Vagina (tissue), 2 donors: ENCODE measurements at places on chromosomes 4 and X. TPM values are rescaled to one million over a fixed set of nuclear protein-coding genes. Genes with fewer than 3 reads are reported as not detected.

CXCL6 gene
- total RNA-seq, result 13.8 TPM

MTNR1A gene
- not detected for total RNA-seq

MRPL1 gene
- total RNA-seq, result 20.1 TPM

PRKG2 gene
- 0.49 TPM for total RNA-seq

ZFP92 gene
- total RNA-seq, result 0.25 TPM
